ENCODE measurements at places on chromosomes 12 and 14.

GRCh38 chr14:90154110-90154509 is 92.3 kb downstream of the KCNK13 start:
- no peak for DNase-seq

- DNase-seq = no peak
Measured at GRCh38 chr14:35257809-35258208, 34.4 kb upstream of the PSMA6 start.

DNA sequence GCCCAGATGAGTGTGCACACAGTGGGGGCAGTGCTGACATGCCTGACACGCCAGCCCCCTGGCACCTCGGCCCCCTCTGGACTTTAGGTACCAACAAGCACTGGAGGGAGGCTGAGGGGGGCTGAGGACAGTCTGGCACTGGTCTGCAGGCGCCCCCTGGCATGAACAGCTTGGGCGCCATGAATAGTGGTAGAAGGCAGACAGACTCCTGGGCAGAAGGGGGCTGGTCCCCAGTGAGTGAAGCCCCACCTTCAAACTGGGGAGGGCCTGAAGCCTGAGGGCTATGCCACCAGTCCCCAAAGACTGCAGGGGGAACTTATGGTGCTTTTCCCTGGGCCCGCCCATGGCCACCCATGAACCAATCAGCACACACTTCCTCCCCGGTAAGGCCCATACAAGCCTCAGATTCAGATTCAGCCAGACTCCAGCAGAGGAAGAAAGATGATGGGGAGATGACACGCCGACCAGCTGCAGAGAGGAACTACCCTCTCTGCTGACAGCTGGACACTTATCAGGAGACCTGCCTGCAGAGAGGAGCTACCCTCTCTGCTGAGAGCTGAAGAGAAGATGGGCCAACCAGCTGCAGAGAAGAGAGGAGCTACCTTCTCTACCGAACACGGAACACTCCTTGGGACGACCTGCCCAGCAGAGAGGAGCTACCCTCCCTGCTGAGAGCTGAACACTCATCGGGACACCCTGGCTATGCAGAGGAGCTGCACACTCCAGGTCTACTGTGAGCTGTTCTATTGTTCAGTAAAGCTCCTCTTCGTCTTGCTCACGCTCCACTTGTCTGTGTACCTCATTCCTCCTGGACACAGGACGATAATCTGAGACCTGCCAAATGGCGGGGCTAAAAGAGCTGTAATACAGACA is 324.5 kb downstream of the PCNX1 start:
- DNase-seq = no peak

DNA sequence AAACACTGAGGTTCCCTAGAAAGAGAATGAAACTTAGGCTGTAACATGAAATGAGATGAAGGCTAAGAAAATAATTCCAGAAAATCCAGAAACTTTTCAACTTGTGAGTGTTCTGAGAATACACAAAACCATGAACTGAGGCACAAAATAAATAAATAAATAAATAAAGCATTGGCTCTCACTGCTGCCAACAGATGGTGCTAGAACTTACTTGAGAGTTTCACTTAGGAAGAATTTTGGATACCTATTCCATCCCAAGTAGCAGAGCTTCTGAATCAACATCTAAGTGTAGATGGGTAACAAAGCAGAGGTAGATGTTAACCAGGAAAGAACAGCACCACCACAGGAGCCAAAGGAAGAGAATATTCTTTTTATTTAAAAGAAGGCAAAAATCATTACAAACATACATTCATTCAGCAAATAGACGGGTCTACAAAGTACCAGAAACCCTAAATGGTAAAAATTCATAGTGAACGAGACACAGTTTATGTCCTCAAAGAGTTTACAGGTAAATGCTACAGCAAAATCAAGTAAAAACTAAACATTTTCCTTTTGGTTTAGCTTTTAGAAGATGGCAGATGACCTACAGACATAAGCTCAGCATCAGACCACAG is 16.7 kb downstream of the EPS8 start:
- peak; percentile 19 for DNase-seq

DNA sequence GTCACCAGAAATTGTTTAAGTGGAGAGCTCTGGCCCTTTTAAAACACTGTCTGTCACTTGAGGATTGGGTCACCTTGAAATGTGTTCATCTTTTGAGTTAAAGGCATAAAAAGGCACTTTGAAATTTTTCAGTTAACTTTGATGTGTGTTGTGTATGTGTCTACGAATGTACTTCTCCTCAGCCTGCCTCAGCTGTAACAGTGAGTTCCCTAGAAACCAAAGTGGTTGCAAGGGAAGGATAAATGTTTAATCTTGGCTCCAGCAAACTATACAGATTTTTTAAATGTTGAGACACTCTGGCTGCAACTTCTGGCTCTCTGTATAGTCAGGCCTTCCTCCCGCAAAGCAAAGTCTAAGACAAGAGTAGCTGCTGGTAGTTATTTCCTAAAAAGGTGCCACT is 8.3 kb downstream of the DERA start:
- no peak for DNase-seq

GRCh38 chr14:104792101-104792884 is 3.3 kb downstream of the AKT1 start:
- DNase-seq = no peak

GRCh38 chr12:91370086-91370868 is 187.7 kb upstream of the DCN start:
- DNase-seq = no peak

- DNase-seq = no peak
Measured at GRCh38 chr12:52956987-52957386, 8.1 kb downstream of the KRT18 start.

DNA sequence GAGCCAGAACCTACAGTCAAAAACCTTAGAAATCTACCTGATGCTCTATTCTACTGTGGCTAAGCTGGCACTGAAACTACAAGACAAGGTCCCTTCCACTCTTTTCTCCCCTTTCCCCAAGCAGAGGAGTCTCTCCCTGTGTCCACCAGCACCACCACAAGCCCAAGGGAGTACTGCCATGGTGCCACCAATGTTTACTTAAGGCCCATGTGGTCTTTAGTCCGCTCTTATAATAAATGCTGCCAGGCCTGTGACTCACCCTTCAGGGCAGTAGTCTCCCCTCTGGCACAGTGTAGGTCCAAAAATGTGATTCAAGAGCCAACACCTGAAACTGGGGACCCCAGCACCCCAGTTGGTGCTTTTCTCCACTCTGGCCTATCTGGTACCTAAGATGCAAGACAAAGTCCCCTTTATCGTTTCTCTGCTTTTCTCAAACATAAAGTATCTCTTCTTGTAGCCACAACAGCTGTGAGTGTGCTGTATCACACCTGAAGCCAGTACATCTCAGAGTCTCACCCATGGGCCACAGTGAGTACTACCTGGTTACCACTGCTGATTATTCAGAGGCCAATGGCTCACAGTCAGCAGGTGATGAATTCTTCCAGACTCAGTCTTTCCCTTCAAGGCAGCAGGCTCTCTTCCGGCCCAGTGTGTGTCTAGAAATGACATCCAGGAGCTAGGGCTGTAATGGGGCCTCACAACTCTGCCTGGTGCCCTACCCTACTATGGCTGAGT is 29.3 kb downstream of the SLC38A2 start:
- no peak for DNase-seq

GRCh38 chr12:102513272-102513671 is 32.9 kb upstream of the IGF1 start:
- no peak for DNase-seq

DNA sequence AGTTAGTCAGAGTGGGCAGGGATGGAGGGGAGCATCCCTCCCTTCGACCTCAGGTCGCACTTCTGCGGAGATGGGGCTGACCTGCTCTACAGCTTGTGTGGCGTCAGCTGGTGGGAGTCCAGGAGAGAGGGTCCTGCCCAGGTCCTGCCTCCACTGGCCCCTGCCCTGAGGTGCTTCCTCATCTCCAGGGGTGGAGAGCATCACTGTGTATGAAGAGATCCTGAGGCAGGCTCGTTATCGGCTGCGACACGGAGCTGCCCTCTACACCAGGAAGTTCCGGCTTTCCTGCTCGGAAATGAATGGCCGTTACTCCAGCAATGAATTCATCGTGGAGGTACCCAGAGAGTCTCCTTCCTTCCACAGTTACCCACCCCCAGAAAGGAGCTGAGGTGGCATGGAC is 20.2 kb downstream of the CLSTN3 start:
- DNase-seq = no peak

DNA sequence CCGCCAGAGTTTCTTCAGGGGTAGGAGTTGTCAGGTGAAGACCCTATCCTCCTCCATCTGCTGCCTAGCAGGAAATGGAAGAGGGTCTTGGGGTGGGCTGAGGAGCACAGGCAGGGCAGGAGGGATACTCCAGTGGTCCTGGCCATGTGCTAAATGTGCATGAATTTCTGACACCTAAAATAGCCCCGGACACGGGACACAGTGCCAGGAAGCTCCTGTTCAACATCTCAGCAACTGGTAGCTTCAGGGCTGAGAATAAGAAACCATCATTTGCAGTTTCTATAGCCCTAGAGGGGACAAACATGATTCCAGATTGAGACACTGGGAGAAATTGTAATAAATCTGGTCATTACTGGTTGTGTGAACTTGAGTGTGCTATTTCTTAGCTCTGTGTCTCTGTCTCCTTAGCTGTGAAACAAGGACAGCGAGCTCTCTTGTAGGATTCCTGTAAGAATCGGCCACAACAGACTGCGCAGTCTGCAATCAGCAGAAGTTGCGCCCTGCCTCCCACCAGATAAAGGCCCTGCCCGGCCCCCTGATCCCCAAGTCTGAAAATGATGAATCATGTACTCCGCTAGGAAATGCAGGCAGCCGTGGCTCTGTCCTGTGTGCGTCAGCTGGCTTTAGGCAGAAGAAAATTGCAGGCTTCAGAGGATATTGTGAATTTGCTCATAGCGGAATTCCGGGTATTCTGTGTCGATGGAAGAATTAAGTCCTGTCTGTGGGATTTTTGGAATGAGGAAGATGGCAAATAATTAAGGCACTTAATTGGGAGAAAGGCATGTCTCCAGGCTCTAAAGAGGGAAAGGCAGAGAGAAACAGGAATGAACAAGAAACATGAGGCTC is 35.2 kb upstream of the MEG3 start:
- no peak for DNase-seq

DNA sequence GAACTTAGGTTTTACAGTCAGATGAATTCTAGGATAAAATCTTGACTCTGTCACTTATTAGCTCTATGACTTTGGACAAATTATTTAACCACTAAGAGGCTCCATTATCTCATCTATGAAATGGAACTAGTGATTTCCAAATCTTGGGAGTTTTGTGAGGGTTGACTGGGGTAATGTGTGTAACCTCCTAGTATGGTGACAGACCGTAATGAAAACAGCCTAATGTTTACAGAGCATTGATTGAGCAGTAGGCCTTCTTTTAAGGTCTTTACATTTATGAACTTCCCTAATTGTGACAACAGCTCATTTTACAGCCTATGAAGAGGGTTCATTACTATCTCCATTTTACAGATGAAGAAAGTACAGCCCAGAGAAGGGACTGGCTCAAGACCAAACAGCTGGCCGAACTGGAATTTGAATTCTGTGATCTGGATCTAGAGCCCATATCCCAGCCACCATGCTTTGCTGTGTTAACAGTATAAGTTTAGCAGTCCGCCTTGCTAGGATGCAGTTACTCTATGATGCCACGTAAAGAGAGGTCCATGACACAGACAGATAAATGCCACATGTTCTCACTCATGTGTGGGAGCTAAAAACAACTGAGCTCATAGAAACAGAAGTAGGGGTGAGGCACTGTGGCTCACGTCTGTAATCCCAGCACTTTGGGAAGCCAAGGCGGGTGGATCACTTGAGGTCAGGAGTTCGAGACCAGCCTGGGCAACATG is 9.1 kb upstream of the FBXL14 start:
- DNase-seq = no peak

DNA sequence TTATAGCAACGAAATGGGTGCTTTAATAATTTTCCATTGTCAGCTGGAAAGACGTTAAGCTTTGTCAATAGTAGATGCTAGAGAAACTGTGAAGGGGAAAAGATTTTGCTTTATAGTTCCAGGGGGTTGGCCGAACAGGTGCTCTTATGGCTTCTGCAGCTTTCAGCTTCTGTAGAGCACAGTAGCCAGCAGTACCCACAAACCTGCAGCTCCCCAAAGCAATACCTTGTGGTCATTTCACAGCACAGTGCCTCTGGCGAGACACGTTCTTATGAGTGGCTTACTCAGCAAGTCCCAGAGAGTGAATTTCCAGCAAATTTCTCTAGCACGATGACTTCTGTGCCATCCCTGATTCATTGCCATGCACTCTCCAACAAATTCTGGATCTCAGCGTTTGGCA is 416.3 kb upstream of the ATP2B1 start:
- DNase-seq = no peak

DNA sequence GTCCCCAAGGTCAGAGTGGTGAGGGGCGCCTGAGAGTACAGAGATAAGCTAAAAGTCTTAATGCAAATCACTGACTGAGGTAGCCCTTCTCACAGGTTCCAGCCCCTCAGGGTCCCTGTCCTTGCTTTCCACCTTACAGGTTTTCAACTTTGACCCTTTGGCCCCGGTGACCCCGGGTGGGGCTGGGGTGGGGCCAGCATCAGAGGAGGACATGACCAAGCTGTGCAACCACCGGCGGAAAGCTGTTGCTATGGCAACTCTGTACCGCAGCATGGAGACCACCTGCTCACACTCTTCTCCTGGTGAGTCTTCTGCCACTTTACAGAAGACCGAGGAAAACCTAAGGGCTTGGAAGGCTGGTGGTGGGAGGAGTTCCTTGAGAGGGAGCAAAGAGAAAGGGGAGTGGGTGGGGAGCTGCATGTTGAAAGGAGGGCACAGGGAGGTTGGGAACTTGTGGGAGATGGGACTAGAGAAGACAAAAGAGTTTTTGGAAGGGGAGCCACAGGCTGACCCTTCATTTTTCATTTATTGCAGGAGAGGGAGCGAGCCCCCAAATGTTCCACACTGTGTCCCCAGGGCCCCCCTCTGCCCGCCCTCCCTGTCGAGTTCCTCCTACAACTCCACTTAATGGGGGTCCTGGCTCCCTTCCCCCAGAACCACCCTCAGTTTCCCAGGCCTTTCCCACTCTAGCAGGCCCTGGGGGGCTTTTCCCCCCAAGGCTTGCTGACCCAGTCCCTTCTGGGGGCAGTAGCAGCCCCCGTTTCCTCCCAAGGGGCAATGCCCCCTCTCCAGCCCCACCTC is 2.4 kb downstream of the MBD6 start:
- no peak for DNase-seq

DNA sequence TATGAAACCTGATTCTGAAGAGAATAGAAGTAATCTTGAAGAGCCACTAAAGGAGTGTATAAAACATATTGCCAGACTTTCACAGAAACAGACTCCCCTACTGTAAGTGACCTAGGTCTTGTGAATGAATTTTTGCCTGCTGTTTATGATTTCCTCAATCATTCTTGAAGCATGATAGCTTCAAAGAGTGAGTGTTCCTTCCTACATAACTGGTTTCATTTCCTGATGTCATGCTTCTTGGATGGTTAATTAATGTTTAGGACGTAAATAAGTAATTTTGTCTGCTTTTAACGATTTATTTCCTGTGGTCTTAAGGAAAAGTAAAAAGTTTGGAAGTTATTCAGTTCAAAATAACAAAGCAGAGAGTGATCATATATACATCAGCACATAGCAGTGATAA is 129.8 kb downstream of the PIK3C2G start:
- DNase-seq = no peak
